ENCODE measurements at places on chromosomes 2 and 18.

DNA sequence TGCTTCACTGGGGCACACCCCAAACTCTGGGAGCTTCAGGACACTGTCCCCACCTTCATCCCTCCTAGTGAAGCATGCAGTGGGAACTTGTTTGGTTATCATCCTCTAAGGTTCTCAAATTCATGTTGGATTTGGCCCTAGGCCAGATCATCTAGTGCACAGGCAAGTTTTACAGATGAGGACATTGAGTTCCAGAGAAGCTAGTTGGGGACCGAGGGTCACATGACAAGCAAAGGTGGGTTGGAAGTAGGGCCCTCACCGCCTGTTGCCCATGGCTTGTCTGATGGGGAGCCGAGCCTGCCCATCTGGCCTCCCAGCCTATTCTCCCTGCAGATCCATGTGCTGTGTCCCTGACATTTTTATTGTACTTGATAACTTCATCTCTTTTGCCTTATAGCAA lies 2.8 kb downstream of the PRKCE start:
- no peak for DNase-seq

DNA sequence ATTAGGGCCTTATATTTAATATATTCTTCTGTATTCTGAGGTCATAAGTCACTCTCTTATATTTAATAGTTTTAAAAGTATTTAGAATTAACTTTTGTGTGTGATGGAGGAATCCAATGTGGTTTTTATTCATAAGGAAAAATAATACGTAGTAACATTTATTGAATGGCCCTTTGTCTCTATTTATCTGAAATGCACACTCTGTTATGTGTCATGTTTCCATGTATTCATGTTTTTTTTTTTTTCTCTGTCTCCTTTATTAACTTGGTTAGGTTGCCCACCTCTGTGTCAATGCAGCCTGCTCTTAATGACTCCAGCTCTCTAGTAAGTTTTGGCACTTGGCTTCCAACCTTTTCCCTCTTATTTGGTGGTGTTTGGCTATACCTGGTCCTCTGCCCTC lies 33.8 kb downstream of the RNF144A start:
- no peak for DNase-seq

DNA sequence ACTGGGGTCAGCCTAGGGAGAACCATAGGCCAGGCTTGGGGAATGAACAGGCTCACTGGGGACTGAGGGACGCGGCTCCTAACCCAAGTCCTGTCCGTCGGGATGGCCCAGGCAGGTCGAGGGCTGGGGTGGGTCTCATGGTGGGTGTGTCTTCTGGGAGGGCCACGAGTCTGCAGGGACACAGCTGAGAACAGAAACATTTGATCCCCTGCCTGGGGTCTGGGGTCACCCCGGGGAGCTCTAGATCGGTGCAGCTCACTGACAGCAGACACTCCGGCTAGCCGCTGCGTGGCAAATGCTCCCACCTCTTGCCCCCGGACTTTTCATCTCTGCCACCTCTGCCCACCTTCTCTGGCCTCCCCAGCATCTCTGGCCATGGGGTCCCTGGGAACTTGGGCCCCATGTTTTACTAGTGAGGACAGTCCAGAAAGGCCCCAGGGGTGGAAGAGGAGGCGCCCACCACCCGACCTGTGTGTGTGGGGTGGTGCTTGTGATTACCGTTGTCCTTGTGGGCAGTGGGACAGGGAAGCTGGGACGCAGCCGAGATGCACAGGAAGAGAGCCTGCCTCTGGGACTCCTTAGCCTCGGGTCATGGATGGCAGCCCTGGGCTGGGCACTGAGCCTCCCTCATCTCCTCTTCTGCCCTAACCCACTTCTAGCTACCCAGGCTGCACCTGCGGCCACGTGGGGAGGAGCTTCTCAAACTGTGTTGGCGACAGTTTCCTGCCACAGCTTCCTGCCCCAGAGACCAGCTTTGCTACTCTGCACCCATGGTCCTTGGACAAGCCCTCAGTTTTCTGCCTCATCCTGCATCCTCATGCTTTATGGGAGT lies 4.9 kb downstream of the ZAP70 start:
- peak; percentile 45 for DNase-seq

DNA sequence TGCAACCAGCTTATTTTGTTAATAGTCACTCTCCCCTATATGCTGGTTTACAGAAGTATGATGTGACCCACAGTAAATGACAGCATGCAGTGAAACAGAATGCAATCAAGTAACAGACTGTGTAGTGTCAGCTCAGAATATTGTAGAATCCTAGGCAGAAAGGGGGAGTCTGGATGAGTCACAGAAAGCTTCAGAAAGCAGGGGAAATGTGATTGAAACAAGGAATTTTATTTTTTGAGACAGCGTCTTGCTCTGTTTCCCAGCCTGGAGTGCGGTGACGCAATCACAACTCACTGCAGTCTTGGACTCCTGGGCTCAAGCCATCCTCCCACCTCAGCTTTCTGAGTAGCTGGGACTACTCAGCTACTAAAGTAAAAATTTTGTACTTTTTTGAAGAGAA lies 219.9 kb upstream of the FBXO11 start:
- DNase-seq = no peak

DNA sequence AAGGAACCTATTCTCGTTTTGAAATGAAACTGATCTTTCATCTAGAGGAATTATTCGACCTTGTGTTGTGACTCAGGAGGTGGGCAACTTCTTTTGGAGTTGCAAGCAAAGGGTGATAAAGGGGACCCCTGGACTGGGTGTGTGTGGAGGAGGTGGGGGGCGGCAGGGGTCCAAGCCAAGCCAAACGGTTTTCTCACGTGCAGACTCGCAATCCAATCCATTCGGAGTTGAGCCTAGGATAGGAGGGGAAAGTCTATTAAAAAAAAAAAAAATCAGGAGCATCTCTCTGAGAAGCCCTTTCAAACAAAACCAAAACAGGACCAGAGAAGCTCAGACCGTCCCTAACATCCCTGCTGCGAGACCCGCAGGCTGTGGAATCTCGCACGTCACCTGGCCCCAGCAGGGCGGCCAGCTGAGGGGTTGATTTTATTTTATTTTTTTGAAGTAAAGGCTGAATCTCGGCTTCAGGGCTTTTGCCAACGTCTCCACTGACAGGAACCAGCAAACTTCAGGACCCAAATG lies 3.7 kb upstream of the ZEB2 start:
- no peak for DNase-seq

- no peak for DNase-seq
These were observed 180.1 kb upstream of the APCDD1 start for GRCh38 chr18:10274301-10274700.

DNA sequence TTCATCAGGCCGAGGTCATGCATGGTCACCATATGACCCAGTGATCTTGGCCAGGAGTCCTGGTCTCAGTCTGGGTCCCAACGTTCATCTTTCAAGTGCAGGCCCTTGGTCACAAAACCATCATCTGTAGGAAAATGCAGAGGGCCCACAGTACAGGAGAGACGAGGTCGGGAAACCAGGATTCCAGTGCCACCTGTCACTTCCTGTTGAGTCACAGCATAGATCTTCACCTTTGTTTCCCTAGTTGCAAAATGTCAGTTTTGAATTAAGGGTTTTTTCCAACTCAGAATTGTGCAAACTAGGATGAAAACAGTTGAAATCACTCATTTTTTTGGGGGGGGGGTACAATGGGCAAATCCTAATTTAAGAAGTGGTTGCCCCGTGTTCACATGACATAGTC lies 162.2 kb downstream of the INSIG2 start:
- no peak for DNase-seq

DNA sequence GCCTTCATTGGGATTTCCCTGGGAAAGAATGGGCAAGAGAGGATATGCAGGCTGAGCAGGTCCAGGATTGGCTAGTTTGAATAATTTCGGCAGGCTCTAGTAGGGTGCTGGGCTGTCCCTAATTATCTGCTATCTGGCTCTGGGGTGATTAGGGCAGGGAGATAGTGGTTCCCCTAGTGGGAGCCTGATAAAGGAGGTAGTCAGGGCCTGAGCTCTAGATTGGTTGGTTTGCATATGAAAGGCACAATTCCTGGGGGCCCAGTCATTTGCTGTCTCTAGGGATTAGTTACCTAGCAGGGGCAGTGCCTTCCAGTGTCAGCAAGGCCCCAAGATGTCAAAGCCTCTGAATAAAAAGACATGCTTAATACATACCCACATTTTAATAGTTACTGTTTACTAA lies 690.1 kb upstream of the KLHL29 start:
- no peak for DNase-seq

DNA sequence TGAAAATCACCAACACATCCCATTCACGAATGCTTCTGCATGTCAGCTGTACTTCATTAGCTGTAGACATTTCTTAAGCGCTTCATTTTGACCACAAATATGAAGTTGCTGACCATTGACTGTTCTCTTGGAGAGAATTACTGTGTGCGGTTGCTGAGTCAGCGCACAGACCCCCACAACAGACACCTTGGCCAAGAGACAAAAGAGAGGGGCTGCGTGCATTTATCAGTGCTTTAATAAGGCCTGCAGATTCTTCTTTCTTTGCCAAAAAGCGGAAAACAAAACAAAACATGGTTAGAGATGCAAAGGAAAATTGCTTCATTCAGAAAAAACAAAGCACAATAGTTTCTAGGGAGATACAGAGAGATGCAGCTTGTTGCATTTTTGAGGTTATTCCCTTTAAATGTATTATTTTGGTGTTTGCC lies 174.7 kb downstream of the ACKR3 start:
- DNase-seq = no peak

- DNase-seq = no peak
These were observed 31.3 kb upstream of the CNTNAP5 start for GRCh38 chr2:123993728-123994323.

- no peak for DNase-seq
These were observed 132.8 kb upstream of the SP5 start for GRCh38 chr2:170582313-170582712.

DNA sequence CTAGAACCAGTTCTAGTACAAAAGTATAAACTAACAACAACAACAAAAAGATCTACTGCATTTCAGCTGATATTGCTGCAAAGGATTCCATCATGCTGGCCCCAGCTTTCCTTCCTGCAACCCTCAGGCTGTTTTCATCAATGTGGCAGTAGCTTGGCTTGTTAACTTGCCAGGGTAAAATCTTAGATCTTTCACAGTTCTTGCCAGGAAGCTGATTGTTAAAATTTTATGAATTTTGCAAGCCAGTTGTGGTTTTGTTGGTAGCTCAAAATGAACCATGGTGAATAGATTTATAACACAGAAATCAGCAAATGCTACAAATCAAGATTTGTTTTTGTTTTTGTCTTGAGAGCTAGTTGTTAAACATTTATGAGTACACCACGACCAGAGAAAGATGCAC lies 19.3 kb downstream of the CCDC178 start:
- no peak for DNase-seq

- DNase-seq = no peak
These were observed 1.9 kb downstream of the FIGN start for GRCh38 chr2:163733956-163734355.

- DNase-seq = no peak
These were observed 33.9 kb downstream of the FN1 start for GRCh38 chr2:215401896-215402379.

GRCh38 chr2:188119112-188119838 lies 172.4 kb upstream of the GULP1 start:
- no peak for DNase-seq

DNA sequence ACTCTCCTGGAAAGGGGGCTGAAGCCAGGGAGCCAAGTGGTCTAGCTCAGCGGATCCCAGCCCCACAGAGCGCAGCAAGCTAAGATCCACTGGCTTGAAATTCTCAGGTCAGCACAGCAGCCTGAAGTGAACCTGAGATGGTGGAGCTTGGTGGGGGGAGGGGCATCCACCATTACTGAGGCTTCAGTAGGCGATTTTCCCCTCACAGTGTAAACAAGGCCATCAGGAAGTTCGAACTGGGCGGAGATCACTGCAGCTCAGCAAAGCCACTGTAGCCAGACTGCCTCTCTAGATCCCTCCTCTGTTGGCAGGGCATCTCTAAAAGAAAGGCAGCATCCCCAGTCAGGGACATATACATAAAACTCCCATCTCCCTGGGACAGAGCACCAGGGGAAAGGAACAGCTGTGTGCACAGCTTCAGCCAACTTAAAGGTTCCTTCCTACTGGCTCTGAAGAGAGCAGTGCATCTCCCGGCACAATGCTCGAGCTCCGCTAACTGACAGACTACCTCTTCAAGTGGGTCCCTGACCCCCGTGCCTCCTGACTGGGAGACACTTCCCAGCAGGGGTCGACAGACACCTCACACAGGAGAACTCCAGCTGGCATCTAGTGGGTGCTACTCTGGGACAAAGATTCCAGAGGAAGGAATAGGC lies 282.3 kb upstream of the EPC2 start:
- no peak for DNase-seq

- no peak for DNase-seq
These were observed 377.8 kb downstream of the LNPK start for GRCh38 chr2:175624211-175624761.

DNA sequence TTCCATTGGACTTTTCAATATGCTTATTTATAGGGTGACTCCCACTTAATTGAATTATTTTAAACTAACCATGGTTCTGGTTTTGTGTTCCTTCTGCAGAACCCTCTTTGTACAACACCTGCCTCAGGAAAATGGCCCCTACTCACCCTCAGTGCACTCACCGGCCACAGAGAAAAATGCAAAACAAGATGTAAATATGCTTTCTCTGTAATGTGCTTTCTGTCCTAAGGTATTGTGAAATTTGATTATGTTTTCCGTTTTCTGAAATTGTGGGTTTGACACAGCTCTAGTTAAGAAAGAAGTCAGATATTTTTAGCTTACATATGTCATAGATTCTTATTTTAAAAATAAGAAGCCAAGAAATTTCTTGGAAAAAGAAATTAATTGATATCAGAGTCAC lies 357.7 kb upstream of the SMIM21 start:
- DNase-seq = no peak

GRCh38 chr2:223936862-223937326 lies 8.2 kb downstream of the WDFY1 start:
- no peak for DNase-seq

- no peak for DNase-seq
These were observed 248.0 kb downstream of the IKZF2 start for GRCh38 chr2:212903413-212903812.

DNA sequence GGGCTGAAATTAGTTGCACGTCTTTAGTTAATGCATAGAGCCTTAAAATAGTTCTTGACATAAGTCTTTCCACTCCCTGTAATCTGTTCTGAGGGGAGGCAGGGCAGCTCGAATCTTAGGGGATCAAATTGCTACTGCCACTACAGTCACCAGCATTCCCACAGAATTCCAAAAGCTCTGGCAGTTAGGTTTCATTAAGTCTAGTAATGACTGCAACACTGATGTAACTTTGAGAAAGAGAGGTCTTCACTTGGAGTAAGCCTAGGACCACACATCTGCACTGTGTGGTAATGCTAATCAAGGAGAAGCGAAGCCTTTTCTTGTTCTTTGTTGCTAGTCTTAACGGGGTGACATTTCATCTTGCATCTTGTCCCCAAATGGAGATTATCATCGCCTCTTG lies 19.3 kb upstream of the NCK2 start:
- no peak for DNase-seq

DNA sequence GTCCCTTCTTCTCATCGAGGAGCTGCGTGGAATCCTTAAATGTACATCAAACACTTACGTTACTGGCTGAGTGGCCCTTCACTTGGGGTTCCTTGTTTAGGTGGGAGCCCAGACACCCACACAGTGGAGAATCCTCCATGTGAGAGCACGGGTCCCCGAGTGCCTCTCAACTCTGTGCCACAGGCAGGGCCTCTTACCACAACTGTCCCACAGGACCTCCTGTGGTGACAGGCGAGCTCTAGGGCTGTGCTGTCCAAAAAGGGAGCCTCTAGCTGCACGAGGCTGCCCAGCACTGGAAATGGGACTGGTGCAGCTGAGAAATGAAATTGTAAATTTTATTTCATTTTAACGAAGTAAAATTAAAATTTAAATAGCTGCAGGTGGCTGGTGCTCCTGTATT lies 145.7 kb downstream of the DYSF start:
- DNase-seq = no peak

All from T-helper 2 cell (primary cell).